ENCODE measurements at places on chromosomes 1 and 21.

- no peak for DNase-seq
Measured at GRCh38 chr1:66335859-66336640, 197.9 kb upstream of the SGIP1 start.

- DNase-seq = no peak
Measured at GRCh38 chr1:195482137-195482536, 1126.1 kb downstream of the KCNT2 start.

DNA sequence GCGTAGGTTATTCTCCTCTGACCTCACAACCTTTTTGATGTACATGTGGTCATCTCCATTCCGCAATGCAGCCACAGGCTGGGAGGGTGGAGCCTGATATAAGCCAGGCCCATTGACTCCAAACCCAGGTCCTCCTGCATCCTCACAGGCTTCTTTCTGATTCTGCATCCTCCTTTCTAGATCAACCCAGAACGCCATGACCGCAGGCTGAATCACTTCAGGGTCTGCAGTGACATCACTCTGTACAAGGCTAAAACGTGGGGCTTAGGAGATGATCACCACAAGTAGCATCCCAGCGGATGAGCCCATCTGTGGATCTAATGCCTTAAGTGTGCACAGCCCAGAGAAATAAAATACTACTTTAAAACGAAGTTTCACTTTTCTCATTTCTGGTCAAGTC lies 16.1 kb downstream of the EBNA1BP2 start:
- no peak for DNase-seq

- no peak for DNase-seq
Measured at GRCh38 chr1:221187174-221187573, 307.9 kb downstream of the HLX start.

- DNase-seq = no peak
Measured at GRCh38 chr1:64173336-64173940, 30.0 kb upstream of the UBE2U start.

- no peak for DNase-seq
Measured at GRCh38 chr1:42152907-42153600, at the start of gene GUCA2B. GUCA2B (plus strand) TSS chr1:42153410; CDS start chr1:42153451, 41 bp downstream.

- DNase-seq = no peak
Measured at GRCh38 chr1:66353257-66353656, 180.7 kb upstream of the SGIP1 start.
